ENCODE measurements at places on chromosomes 6 and 20.

DNA sequence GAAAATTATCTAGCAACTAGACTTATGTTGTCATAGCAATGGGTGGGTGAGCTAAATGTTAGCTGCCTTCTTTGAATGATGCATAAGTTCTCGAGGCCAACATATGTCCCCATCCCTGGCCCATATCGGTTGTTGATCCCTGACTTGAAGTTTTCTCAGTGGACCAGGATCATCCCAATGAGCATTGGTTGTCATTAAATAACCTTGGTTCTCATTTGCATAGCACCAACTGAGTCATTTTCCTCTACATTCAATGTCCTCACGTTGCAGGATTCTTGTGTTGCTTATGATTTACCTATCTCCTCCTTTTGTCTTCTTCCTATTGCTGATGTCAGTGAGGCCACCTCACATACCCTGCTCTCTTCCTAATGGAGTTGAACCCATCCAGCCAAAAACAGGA, 12.1 kb upstream of the AHCY start:
- no peak for DNase-seq

GRCh38 chr20:47868236-47868635, 83.0 kb upstream of the SULF2 start:
- DNase-seq, result no peak

DNA sequence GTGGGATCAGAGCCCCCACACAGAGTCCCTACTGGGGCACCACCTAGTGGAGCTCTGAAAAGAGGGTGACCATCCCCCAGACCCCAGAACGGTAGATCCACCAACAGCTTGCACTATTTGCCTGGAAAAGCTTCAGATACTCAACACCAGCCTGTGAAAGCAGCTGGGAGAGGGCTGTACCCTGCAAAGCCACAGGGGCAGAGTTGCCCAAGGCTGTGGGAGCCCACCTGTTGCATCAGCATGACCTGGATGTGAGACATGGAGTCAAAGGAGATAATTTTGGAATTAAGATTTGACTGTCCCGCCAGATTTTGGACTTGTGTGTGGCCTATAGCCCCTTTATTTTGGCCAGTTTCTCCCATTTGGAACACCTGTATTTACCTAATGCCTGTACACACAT, 260.4 kb downstream of the TBX18 start:
- DNase-seq, result no peak

- DNase-seq, result peak; percentile 74
Measured at GRCh38 chr6:109978174-109979032, at the start of gene GPR6. TSS of gene GPR6 (plus strand) at chr6:109978311. CDS start at chr6:109979113, 802 bp downstream.

DNA sequence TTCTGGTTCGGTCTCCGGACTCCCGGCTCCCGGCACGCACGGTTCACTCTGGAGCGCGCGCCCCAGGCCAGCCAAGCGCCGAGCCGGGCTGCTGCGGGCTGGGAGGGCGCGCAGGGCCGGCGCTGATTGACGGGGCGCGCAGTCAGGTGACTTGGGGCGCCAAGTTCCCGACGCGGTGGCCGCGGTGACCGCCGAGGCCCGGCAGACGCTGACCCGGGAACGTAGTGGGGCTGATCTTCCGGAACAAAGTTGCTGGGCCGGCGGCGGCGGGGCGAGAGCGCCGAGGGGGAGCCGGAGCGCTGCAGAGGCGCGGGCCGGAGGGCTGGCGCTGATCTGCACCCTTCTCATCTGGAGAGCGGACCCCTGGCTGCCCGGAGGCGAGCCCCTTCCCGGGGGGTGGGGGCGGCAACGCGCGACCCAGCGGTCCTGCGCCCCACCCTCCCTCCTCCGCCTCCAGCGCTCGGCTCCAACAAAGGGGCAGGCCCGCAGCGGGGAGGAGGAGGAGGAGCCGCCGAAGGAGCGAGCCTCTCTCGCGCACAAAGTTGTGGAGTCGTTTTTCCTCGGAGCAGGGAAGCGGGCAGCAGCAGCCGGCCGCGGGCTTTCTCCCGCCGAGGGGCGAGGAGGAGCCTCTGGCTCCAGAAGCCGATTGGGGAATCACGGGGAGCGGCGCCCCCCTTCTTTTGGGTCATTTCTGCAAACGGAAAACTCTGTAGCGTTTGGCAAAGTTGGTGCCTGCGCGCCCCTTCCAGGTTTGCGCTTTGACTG, at the start of gene UTRN:
TSS of gene UTRN (plus strand) at position 553 of the 765 bp plus-strand sequence. CDS start 6,494 bp downstream, outside the sequence.
- DNase-seq, result peak; percentile 82

- no peak for DNase-seq
Measured at GRCh38 chr6:136365776-136366354, 76.2 kb upstream of the BCLAF1 start.

DNA sequence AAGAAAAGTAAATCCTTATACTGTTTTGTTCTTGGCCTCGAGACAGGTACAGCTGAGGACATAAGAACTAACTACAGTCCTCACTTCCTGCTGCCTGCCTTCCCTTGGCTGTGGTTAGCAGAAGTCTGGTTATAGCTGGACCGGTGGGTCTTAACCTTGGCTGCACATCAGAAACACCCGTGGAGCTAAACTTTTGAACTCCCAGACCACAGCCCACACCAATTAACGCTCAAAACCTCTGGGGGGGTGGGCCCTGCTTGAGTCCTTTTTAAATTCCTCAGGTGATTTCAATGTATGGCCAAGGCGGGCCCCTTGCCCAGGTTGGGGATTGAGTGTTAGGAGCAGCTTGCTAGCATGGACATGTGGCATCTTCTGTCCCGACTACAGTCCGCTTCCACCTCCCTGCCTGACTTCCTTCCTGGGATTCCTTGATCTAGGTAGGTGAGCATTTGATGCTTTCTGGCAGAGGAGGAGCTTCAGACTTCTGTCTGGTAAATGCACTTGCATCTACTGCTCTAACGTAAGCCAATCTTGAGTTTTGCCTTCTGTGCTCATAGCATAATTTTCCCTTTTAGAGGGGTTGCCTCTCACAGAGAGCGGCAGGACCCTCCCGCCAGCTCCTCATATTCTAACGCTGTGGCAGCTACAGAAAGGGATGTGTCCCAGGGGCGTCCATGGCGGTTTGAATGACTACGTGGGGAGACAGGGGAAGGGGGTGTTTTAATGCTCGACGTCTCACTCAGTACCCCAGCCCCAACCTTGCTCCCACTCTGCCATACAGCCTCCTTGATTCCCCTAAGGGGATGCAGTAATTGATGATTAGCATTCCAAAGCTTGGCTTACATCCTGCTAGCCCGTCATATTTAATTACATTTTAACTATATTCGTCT, 390.1 kb downstream of the ZFAND3 start:
- DNase-seq, result no peak

DNA sequence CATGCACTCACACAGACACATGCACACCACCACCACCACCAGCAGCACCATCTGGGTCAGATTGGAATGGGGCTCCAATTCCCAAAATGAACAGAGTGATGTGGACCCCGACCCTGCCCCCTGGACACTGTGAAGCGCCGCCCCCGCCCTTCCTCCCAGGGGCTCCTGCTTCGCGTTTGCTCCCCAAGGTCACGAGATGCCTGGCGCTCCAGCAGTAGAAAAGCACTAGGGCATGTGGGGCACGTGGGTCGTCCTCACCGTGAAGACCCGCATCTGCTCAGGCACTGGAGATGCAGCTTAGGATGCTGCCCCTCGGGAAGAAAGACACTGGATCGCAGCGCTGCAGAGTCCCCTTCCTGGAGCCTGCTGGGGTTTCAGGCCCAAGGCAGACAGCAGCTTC, 184.0 kb downstream of the SMOC2 start:
- DNase-seq, result no peak

- no peak for DNase-seq
Measured at GRCh38 chr20:41598719-41599118, 19.5 kb downstream of the CHD6 start.

DNA sequence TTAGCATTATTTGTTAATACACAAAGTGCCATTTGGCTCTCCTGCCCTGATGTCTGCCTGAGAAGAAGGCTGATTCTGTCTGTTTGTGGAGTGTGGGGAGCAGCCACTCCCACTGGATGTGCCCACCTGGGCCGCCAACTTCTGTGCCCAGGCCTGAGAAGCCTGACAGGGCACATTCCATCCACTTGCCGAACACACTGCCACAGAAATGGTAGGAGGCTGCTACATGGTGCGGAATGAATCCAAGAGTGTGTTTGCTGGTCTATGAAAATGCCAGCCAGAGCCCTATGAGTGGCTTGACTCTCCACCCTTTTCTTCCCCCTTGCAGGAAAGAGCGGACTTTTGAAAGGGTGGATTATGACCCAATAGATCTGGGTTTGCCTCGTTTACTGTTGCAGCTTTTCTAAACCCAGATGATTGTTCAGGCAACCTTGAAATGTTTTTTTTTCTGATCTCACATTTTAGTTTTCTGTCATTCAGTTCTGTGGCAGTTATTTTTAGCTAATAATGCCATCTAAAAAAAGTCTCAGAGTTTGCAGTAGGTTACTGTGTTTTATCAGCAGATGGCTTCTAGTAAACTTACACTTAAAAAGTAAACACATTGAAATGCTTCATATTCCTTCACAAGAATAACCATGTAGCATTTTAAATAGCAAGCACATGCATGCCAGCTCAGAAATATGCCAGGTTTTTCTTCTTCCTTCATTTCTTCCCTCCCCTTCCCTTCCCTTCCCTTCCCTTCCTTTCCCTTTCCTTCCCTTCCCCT, 196.5 kb downstream of the SLC35F1 start:
- DNase-seq, result no peak

DNA sequence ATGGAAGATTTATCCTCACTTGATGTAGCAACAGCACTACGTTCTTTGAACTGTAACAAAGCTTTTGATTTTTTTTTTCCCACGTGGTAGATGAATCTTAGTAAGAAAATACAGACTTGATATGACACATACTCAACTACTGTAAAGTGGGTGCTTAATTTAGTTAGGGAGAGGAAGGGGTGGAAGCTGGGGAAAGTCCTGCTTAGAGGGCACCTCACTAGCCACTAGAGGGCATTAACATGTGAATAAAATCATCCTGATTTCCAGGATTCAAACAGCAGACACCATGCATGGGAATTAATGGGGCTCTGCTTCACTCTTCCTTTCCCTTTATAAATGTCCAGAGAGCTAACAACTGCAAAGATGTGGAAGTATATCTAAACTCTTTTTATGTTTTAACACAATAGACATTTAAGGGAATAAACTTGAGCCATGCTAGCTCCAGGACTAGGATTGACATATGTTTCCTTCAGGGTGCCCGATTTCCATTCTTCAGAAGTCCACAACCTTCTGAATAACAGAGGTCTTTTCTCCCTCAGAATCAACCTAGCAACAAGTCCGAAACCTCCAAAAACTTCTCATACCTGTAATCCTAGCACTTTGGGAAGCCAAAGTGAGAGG, 250.1 kb downstream of the ATXN1 start:
- DNase-seq, result peak; percentile 42

DNA sequence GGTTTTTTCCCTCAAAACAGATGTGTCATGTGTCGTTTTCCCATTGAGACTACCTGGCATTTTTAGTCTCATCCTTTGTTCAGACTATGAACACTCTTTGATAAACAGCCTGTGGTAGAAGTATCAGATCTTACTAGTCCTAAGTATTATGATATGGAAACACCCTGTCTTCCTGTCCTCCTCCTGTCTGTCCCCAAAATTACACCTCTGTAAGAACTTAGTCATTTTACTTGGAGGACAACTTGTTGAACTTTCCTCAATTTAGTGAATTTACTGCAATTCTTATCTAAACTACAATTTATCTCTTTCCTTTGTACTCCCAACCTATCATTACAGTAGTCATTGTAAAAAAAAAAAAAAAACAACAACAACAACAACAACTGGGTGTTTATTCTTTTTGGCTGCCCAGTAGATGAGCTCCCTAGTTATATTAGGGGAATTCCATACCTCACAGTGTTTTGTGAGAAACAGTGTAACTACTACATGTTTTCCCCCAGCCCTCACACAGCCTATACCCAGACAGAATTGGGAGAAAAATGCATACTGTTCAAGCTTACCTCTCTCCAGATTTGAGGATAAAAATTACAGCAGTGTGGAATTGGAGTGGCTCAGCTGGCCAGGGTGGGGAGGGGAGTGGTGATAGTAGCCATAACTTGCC, 18.5 kb upstream of the ERVFRD-1 start:
- DNase-seq, result no peak

GRCh38 chr6:53795340-53795701, 516 bp downstream of the LRRC1 start:
- no peak for DNase-seq

DNA sequence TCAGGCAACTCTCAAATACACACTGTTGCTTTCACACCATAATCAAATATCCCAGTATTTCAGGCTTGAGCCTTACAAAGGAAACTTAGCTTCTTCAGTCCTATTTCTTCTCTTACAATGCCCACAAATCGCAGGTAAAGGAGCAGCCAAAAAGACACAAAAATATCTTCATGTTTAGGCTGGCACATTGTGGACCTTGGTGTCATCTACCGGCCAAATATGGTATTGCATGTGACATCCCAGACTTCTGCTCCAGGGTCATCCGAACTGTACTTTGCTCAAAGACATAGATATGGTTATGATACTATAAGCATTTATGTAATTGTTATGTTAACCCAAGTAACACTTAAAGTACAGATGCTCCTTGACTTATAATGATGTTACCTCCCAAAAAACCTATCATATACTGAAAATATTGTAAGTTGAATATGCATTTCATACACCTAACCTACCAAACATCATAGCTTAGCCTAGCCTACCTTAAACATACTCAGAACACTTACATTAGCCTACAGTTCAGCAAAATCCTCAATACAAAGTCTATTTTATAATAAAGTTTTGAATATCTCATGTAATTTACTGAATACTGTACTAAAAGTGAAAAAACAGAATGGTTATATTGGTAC, 4.6 kb downstream of the OR2H2 start:
- DNase-seq, result peak; percentile 57

- no peak for DNase-seq
Measured at GRCh38 chr6:114315831-114316595, 26.8 kb downstream of the HS3ST5 start.

DNA sequence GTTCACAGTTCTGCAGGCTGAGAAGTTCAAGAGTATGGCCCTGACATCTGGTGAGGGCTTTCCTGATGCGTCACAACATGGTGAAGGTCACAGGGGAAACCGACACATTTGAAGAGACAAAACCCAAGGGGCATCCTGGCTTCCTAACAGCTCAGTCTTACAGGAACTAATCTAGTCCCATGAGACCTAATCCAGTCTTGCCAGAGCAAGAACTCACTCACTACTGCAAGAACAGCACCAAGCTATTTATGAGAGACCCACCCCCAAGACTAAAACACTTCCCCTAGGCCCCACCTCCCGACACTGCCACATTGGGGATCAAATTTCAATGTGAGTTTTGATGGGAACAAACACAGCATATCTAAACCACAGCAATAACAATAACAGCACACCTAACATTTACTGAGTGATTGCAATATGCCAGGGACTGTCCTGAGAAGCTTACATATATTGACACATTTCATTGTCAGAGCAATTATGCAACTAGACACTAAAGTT, 46.6 kb downstream of the TPBG start:
- DNase-seq, result no peak

- DNase-seq, result no peak
Measured at GRCh38 chr6:113530769-113531168, 326.4 kb upstream of the MARCKS start.

- DNase-seq, result no peak
Measured at GRCh38 chr20:48564982-48565539, 262.7 kb downstream of the PREX1 start.

DNA sequence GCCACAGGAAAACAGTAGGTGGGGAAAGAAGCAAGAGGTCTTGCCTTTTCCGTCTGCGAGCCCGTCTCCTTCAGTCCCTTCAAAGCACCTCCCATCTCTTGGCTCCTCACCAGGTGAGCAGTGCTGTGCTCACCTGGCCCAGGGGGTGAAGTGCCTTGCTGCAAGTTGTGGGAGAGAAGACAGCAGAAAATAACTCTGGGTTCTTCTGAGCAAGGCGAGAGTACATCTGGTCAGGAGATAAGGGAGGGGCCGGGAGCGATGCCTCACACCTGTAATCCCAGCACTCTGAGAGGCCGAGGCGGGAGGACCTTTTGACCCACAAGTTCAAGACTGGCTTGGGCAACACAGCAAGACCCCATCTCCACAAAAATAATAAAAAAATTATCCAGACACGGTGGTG, 35.6 kb upstream of the TGM3 start:
- no peak for DNase-seq
